Stimulated activated naive CD4-positive, alpha-beta T cell treated with Interleukin-2 at 50 U/mL for 16 hours (primary cell): ENCODE measurements at places on chromosomes 1 and 21.

DNA sequence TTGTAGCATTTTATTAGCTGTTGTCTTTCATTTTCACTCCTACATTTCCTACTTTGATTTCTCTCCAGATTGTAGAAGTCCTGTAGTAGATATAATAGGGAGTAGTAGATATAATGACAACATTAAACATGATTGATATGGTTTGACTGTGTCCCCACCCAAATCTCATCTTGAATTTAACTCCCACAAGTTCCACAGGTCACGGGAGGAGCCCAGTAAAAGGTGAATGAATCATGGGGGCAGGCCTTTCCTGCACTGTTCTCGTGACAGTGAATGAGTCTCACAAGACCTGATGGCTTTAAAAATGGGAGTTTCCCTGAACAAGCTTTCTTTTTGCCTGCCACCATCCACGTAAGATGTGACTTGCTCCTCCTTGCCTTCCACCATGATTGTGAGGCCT, 7.5 kb upstream of the PRDX6 start:
- DNase-seq = no peak

GRCh38 chr1:160193091-160193819, 2.9 kb downstream of the CASQ1 start:
- peak; percentile 71 for DNase-seq

- no peak for DNase-seq
These were observed 120.4 kb upstream of the FGGY start for GRCh38 chr1:59176471-59176870.

DNA sequence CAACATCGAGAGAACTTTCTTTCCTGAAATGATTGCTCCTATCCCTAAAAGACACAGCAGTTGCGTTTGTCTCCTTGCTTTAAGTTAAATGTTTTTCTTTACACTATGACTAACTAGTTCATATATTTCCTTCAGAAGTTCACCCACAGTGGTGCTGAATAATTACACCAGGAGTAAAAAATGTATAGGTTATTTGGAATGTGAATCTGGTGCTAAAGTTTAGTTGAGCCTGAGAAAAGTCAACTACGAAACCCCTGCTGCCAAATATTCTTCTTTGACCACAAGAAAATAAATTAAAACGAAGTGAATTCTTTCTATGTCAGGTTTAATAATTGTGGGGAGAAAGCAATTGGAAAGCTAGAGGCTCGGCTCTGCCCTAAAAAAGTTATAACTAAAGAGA, 52.8 kb downstream of the C4BPA start:
- no peak for DNase-seq

DNA sequence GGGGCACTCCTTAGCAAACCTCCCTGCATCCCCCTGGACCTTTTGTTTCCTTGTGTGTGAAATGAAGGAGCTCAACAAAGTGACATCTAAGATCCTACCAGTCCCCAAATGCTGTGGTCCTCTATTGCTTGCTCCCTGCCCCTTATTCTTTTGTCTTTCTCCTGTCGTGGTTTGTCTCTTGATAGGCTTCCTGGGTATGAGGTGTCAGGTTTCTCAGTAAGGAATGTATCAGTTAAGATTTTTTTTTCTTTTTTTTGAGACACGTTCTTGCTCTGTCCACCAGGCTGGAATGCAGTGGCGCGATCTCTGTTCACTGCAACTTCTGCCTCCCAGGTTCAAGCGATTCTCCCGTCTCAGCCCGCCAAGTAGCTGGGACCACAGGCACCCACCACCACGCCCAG, 16.8 kb downstream of the CNIH3 start:
- no peak for DNase-seq

GRCh38 chr1:41536361-41536802, 51.9 kb upstream of the EDN2 start:
- DNase-seq = no peak

- DNase-seq = no peak
These were observed 62.9 kb upstream of the SYT6 start for GRCh38 chr1:114216431-114217173.

DNA sequence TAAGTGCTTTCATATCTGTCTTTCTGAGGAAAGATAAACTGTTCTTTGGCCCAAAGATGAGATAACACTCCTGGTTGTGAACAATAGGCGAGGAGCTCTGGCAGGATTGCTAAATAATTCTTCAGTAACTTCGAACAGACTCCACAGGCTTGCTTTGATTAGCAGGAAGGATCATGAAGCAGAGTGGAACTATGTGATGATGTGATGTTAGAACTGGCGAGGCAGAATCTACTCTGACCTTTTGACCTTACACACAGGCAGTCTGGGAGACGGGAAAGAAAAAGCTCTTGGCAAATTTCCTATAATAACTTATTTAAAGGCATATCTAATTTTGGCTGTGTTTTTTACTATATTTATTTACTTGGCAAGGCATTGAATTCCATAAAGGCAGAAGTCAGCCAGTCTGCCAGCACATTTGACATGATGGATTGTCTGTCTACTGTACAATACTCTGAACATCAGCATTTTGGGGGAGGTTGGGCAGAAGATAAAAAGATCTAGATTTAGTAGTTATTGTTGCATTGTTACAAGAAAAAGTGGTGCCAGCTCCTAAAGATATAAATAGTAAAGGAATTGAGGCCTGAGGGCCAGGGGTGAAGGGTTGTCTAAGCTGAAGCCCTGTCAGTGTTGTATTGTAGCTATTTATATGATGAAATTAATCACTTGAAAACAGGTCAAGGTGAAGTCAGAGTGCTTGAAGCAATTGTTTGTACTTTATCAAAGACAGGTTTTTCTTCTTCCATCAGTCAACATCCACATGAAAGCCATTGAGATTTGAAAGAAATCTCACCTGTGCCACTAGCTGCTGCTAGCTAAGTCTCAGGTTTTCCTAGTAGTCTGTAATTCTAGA, 708.8 kb downstream of the LTN1 start:
- DNase-seq = no peak

DNA sequence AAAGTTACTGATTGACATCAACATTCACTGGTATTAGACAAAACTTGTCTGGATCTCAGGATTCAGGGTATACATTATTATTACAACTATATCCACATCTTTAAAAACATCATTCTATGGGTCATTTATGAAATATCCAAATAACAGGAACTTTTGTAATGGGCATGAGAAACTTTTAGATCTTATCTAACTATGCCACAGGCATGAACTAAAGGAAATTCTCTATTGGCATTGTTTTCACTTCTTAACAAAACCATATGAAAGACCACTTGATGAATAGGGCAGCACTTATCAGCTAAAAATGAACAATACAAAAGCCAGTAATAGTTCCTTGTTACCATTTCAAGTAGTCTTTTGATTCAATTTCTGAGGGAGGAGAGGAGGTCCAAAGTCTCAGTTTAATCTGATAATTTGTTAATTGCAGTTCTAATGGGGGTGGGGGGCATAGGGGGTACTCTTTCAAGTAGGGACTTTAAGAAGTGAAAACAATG, 30.8 kb upstream of the CPLANE2 start:
- DNase-seq = no peak

DNA sequence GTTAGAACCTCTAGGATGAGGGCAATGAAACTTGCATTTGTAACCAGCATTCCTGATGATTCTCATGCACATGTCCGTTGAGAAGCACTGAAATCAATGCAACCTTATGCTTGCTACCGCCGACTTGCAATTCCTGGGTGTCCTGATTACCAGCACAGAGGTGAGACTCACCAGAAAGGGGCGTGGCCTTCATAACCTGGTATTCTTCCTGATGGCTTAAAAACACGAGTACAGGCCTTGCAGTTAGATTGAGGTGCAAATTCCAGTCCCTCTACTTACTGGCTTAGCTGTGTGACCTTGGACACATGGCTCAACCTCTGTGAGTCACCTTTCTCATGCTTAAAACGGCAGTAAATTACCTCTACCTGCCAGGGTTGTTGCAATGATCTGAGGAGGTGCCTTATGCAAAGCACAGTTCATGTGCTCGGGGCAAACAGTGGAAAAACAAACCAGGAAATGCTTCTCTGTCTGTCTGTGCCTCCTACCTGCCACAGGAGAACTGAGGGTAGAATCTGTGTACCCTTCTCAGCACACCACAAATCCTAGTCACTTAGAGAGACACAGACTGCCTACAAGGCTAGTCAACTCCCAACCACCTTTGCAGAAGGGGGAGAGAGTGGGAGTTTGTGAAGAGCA, 39.1 kb upstream of the ECE1 start:
- no peak for DNase-seq
